ENCODE measurements at places on chromosomes 6 and 20. TPM values are rescaled to one million over a fixed set of nuclear protein-coding genes. Genes with fewer than 3 reads are reported as not detected.

- DNase-seq: no peak
Observed at GRCh38 chr6:109241199-109241598, 141.1 kb downstream of the CD164 start.

DNA sequence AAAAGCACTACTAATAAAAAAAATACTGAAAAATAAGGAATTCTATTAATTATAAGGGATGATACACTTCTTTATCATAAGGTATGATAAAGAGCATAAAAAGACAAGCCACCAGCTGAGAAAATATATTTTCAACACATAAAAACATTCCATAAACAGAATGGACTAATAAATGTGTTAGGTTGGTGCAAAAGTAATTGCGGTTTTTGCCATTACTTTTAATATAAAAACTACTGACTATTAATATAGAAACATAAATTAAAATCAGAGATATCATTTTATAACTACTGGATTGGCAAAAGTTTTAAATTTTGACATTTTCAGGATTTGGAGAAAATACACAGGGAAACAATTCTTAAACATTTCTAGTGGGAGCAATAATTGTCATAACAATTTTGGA is 37.1 kb upstream of the FKBP1C start:
- DNase-seq: no peak

The SLC22A2 gene
- total RNA-seq: not detected

The GPR63 gene
- 3.0 TPM for total RNA-seq

The WFDC5 gene
- not detected for total RNA-seq

Measured in progenitor cell of endocrine pancreas (in vitro differentiated cells).